ENCODE measurements at places on chromosomes 4 and X.
A peak's percentile ranks its signal among the peaks of the same experiment; 100 is the strongest.

DNA sequence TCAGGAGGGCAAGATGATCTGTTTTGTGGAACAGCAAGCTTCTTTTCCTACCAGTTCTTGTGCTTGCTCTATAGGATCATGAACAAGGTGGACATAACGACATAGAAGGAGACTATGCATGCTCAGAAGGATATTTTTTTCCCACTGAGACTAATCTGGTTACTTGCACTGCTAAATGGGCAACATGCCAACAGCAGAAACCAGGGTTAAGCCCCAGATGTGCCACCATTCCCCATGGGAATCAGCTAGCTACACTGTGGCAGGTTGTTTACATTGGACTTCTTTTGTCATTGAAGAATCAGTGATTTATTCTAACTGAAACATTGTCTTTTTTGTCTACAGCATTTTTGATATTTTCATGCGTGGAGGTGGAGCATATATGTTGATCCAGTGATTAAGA, 165.6 kb downstream of the C4orf33 start:
- no peak for DNase-seq

- DNase-seq, result no peak
These were observed 3.7 kb downstream of the PPP1R3F start for GRCh38 chrX:49273181-49273727.

GRCh38 chr4:186201535-186202230, 10.3 kb downstream of the CYP4V2 start:
- DNase-seq, result peak; percentile 26

- DNase-seq, result peak; percentile 14
These were observed 119.6 kb downstream of the PDLIM5 start for GRCh38 chr4:94571298-94571697.

- DNase-seq, result no peak
These were observed 276.6 kb upstream of the GATB start for GRCh38 chr4:152037435-152037834.

DNA sequence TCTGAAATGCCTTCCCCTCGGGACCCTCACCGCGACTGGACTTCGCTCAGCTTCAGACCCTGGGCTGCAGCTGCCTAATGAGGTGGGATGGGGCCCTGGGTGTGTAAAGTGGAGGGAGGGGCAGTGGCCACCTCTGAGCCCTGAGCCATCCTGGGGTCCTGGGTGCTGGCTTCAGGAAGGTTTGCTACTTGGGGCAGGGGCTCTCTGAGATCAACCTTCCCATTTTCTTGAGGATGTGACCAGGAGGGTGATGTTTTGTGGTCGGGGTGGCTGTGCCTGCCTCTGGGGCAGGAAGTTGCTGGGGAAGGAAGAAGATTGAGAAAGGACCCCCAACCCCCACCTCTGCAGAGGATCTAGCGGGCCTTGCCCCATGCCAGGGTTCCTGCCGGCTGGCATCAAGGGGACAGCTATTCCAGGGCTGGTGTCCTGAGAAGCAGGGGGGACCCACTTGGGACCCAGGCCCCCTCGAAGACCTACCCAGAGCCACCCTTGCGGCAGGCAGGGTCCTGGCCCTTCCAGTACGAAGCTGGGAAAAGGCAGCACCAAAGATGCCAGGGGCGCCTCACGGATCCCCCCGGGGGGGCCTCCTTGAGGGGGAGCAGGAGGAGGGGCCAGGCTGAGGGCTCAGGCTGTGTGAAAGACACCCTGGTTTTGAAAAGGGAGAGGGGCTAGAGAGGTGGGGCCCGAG, 6.5 kb downstream of the SH3BP2 start:
- no peak for DNase-seq

DNA sequence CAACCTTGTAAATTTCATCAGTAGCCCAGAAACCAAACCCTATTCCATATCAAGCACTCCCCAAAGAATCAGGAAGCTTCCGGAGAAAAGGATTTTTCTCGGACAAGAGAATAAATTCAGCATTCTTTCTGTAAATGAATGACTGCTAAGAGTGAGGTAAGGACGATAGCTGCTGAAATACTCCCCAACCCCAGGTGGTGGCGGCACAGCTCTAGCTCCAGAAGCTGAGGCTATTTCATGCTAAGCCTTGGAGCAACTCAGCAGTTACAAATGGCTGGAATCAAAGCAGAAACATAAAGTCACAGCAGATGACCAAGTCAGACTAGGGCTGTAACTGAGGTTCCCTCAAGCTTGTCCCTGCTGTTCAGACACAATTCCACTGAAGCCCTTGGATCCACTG, 13.9 kb upstream of the PCDH19 start:
- peak; percentile 2 for DNase-seq

DNA sequence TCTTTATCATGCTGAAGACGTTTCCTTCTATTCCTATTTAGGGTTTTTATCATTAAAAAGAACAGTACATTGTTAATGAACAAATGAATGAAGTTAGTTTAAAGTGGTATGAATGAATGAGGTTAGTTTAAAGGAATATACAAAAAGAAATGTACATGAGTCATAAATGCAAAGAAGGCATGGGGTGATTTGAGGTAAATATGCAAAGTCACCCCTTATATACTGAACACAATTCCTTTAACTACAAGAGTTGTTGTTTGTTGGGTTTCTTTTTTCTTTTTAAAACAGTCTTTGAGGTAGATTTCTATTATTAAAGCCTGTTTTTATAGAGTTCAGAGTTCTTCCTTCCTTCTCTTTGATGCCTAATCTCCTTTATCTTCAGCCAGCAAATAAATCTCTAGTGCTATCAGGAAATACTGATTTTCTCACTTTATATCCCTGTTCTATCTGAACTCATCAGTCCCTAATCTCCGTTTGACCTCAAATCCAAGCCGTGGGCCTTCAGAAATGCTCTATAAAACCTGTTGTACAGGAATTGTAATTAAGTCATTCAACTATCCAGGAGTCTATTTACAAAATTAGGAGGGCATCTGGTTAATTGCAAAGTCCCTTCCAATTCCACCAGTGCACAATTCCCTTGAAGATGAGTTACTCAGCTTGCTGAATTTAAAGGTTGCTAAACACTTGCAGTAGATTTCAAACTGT, 31.6 kb upstream of the ABCG2 start:
- no peak for DNase-seq

DNA sequence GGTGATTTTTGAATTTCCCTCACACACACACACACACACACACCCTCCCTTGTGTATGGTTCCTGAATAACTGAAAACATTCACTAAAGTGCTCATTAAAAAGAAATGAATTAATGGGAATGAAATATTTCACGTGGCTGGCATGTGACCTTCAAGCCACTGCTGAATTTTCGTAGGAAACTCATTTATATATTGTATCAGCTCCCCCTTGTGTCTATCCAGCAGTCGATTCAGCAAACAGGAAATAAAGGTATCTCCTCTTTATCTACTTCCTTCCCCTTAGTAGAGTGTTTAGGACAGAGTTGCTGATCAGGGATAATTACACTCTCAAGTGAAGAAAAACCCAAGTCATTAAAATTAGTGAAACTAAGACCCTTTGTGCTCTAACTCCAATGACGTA, 912.6 kb upstream of the LCORL start:
- no peak for DNase-seq

DNA sequence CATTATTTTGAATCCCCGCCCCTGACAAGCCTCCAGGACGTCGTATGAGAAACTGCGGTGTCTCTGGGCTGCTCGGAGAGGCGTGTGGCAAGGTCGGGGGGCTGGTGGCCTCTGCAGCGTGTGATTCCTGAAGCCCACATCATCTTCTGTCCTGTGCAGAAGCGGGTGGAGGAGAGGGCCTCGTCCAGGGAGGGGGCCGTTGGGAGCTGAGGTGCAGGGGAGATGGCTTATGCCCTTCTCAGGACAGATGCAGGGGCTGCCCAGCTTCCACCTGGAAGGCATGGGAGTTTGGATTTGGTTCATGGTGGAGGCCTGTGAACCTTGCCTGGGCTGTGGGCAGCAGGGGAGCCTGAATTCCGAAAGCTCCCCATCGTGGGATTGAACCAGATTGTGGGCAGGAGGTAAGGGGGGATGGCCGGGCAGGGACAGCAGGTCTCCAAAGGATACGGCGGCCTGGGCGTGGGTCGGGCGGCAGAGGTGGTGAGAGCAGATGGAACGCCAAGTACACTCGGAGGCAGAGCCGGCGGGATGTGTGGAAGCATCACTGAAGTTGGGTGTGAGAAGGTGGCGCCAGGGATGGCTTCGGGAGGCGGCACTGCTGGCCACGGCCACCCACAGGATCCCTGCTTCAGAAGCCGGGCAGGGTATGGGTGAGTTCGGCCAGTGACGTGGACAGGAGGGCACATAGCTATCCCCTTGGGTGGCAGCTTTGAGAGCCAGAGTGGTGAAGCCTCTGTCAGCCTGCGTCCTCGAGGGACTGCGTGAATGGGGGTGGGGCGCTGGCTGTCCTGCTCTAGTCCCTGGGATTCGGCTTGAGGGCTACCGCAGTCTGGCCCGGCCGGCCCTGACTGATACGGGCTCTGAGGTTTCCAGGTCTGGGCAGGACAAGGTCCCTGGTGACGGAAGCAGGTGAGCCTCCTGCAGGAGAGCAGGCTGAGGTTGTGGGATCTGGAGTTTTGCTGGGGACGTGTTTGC, 76.3 kb upstream of the ADRA2C start:
- DNase-seq, result no peak

DNA sequence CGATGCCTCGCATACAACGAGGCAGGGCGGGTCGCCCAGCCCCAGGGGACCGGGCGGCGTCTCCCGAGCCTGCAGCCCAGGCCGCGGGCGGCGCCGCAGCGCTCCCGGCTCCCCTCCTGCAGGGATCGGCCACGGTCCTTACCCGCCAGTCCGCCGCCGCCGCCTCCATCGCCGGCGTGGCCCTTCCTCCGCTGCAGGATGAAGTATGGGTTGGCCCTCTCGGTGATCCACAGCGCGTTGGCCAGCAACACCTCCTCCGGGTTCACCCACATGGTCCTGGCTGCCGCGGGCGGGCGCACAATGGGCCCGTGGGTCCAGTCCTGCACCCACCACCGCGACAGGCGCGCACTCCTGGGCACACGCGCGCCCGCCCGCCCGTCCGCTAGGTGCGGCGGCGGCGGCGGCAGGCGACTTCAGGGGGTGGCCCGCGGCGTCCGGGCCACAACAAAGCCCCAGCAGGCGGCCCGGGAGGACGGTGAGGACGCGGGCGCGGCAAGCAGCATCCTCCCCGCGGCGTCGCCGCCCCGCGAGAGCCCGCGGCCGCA, 339 bp downstream of the TBC1D9 start:
- peak; percentile 16 for DNase-seq

GRCh38 chr4:23153076-23153475, 460.3 kb downstream of the GBA3 start:
- no peak for DNase-seq

GRCh38 chr4:6715704-6716017, 313 bp upstream of the BLOC1S4 start:
- DNase-seq, result no peak

DNA sequence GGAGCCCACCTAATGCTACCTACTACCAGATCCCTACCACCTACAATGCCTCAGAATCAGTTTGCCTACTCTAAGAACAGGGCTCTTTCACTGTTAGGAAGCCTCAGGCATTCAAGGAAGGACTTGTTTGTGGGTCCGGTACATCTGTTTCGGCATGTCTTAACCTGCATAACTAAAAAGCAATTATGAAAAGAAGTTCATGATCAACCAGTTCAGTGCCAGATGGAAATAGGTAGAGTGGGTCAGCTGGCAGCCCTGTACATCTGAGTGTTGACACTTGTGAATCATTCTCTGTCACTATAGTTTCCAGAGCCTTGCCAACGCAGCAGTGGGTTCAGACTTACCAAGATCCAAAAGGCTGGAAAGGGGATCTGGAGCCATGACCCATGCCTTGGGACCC, 3.3 kb downstream of the TMEM185A start:
- DNase-seq, result no peak

DNA sequence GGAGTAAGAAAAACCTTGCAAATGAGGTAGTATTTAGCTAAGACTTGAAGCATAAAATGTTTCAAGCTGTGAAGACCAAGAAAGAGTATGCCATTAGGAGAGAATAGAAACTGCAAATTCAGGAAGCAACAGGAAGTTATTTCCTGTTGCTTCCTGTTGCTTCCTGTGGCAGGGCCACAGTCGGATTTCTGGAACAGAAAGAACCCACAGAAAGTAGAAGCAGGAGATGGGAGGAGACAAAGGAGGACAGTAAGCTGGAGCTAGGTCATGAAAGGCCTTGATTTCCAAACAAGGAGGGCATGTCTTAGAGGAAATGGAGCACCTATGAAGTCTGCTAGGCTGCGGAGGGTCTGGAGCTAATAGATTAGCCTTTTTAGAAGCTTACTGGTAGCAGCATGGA, 17.2 kb downstream of the ASB11 start:
- no peak for DNase-seq

DNA sequence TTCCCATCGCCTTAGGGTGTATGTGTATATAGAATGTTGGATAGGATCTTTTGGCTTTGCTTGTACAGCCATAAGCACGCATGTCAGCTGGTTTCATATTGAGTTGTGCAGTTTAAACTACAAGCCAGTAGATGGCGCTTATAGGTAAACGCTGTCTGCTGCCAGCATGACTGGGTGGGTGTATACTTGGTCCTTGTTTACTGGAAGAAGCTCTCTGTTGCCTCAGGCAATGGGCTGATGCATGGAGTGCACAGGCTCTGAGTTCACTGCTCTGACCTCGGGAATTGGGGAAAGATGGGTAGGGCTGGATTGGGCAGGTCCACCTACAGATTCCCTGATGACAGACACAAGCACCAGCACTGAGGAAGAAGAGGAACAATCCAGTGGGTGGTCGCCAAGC, 831.5 kb downstream of the STIM2 start:
- peak; percentile 44 for DNase-seq

DNA sequence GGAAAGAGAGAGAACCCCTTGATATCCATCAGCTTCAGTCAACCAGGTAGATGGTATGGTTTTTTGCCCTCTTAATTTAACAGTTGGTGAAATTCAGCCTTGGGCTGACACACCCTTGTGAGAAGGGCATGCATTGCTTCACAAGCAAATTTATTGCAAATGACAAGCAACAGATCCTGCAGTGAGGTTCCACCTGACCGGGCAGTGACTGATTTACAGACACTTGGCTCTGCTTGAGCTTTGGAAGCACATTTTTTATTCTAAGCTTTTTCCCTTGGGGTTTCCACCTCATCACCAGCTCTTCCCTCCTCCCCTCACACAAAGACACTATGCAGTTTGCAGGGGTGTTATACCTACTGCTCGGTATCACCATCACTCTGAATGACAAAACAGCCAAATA, 28.3 kb upstream of the SERTM2 start:
- DNase-seq, result peak; percentile 94

DNA sequence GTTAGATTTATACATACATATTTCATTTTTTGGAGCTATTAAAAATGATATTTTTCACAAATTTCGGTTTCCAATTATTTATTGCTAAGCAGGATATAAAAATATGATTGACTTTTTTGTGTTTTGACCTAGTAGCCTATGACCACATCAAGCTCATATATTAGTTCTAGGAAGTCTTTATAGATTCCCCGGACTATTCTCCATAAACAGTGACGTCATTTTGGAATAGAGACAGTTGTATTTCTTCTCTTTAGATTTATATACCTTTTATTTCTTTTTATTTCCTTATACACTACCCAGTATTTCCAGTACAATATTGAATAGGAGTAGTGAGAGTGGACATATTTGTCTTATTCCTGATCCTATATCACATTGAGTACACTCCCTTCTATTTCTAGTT, 31.8 kb downstream of the DDX53 start:
- DNase-seq, result no peak

Data from renal cortical epithelial cell (primary cell).